H1 (cell line): ENCODE measurements at places on chromosomes 11 and 22.

DNA sequence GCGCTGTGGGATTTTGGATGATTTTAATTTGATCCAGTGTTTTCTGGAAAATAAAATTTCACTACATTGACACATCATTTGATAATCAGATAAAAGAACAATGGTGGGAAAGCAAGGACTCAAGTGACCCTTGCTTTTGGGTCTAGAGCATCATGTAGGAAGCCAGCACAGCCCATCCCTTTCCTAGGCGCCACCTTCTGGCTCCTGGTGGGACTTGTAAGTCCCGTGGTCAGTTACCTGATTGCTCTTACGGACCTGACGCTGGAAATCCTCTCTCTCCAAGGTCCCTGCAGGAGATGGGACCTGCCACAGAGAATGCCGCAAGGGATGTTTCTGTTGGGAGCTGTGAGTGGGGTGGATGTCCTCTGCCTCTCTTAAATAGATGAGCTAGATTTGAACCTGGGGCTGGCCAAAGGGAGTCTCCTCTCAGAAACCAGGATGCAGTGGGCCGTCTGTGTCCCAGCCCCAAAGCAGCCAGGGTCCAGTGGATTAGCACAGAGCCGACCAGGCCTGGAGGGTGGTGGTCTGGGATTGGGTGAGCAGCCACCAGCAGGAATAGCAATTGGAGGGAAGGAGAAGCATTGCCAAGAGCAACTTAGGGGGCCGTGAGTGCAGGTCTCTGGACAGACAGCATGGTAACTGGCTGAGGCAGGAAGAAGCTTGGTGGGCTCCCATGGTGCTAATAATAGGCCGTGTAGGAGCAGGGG is 21.7 kb downstream of the TIMP3 start:
- DNase-seq: peak; percentile 70

- no peak for DNase-seq
These were observed 94.0 kb downstream of the NTM start for GRCh38 chr11:131464461-131464860.

GRCh38 chr11:112278803-112279202 is 18.1 kb upstream of the PLET1 start:
- no peak for DNase-seq

DNA sequence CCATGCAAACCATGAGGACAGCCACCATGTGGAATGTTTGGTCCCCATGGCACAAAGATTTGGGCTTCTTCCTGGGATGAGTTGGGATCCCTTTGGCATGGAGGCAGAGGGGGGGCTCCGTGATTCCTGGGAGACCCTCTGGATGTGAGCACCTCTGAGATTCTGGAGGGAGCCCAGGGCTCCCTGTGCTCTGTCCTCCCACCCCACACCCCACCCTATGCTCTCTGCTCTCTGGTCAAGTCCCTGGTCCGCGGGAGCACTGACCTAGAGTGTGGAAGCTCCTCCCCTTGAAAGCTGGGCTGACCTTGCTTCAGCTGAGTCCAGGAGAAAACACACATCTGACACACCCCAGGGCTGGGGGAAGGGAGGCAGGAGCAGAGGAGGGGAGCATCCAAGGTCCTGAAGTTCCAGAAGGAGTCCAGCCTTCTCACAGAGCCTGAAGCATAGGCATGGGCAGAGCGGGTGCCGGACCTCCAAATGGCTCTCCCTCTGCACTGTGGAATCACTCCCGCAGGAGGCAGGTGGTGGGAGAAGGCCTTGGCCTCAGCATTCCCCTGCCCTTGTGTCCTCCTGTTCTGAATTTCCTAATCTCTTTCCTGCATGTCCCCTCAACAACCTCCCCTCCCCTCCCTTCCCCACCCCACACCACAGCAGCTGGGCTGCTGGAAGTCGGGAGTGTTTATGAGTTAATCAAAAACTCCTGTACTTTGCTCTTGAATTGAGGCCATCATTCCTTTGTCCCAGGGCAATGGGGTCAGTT is 25.7 kb upstream of the OAF start:
- DNase-seq: peak; percentile 41
